ENCODE measurements at places on chromosomes 3 and 15.

- DNase-seq = no peak
Measured at GRCh38 chr3:172600644-172601065, 77.4 kb upstream of the TNFSF10 start.

GRCh38 chr3:58063022-58063815, 55.0 kb downstream of the FLNB start:
- DNase-seq = no peak

DNA sequence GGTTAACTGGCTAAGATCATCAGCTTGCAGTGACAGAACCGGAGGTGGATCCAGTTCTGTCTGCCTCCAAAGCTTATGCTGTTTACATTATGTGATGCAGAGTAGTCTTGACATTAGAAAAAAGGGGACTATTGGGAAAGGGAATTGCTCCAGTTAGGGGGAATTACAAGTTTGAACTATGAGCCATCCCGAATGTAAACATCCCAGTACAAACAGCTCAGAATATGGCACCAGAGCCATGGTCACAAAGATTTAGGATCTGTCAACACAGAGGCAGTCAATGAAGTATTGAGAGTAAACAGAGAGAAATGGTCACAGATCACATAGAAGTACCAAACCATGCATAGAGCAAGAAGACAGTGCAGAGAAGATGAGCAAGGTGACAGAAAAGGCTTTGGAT, 39.8 kb upstream of the CRTC3 start:
- no peak for DNase-seq

DNA sequence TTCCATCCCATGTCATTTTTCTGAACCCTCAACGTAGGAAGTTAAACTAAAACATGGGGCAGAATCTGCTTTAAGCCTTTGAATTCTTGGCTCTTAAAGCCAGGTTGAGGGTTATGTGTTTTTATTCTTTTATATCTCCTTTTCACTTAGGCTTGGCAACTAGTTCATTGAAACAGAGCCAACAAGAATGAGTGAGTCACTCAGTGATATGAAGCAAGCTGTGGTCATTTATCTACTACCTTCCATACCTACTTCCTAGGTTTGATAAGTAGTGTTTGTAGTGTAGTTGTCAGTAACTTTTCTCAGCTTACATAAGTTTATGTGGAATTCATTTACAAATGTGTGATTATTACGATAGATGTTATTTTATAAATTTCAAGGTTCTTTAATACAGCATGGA, 67.4 kb downstream of the SNRPN start:
- DNase-seq = no peak
